ENCODE measurements at places on chromosomes 5 and 9. TPM values are rescaled to one million over a fixed set of nuclear protein-coding genes. Genes with fewer than 3 reads are reported as not detected.

The AGPAT2 gene
- total RNA-seq = 16.8 TPM

The CCDC180 gene
- total RNA-seq = 1.1 TPM

GRCh38 chr5:313265-313664 lies 8.2 kb upstream of the AHRR start:
- peaks cover 1% of the 10 kb centered on the region for H3K4me1 ChIP-seq
- DNase-seq = no peak

GRCh38 chr5:92687821-92688722 lies 892.9 kb downstream of the NR2F1-AS1 start:
- no peak for DNase-seq
- no peaks in the 10 kb centered on the region for H3K4me1 ChIP-seq
- no peaks in the 10 kb centered on the region for H3K36me3 ChIP-seq
- H3K27ac ChIP-seq = no peak overlapping the region
- no peak overlapping the region for H3K4me3 ChIP-seq

- H3K27ac ChIP-seq = no peak overlapping the region
- H3K27me3 ChIP-seq = no peaks in the 10 kb centered on the region
- H3K4me1 ChIP-seq = no peaks in the 10 kb centered on the region
- no peaks in the 10 kb centered on the region for H3K36me3 ChIP-seq
- no peak overlapping the region for H3K4me3 ChIP-seq
Observed at GRCh38 chr5:64210866-64211265, 45.2 kb downstream of the RNF180 start.

DNA sequence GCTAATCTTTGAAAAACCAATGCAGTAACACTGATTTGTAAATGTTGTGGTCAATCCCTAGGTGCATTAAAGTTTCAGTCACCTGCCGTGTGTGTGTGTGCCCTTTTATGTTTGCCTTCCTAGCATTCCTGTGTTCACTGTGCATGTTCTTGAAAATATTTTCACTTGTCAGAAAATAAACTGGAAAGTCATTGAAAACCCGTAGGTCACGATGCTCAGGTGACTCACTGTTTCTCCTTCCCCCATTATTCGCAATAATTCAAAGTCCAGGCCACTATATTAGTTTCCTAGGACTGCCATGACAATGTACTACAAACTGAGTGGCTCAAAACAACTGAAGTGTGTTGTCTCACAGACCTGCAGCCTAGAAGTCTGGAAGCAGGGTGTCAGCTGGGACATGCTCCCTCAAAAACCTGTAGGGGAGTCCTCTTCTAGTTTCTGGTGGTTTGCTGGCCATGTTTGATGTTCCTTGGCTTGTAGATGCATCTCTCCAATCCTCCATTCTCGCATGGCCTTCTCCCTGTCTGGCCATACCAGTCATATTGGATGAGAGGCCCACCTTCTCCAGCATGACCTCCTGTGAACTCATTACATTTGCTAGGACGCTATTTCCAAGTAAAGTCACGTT lies 29.3 kb downstream of the MARVELD2 start:
- H3K4me1 ChIP-seq = no peaks in the 10 kb centered on the region
- H3K36me3 ChIP-seq = no peaks in the 10 kb centered on the region
- H3K27ac ChIP-seq = no peak overlapping the region
- DNase-seq = no peak
- H3K27me3 ChIP-seq = no peaks in the 10 kb centered on the region

The CTSV gene
- 1.4 TPM for total RNA-seq

DNA sequence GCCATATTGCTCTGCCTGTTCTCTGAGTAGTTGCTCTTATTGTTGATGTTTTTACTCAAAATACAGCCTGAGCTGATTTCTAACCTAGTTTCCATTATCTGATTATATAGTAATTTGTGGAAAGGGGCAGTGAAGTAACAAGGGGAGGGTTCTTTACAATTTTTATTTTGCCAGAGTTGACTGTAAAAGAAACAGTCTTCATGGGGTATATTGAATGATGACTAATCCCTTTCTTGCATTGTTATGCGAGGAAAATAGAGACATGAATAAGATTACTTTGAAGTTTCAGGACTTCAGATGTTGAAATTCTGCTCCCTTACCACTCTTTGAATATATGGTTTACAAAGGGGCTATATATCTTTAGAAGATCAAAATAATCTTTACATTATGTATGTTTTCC lies 9.1 kb upstream of the LRRC70 start:
- peaks cover 46% of the 10 kb centered on the region for H3K36me3 ChIP-seq
- H3K4me1 ChIP-seq = peaks cover 19% of the 10 kb centered on the region
- no peak overlapping the region for H3K4me3 ChIP-seq
- no peak for DNase-seq

DNA sequence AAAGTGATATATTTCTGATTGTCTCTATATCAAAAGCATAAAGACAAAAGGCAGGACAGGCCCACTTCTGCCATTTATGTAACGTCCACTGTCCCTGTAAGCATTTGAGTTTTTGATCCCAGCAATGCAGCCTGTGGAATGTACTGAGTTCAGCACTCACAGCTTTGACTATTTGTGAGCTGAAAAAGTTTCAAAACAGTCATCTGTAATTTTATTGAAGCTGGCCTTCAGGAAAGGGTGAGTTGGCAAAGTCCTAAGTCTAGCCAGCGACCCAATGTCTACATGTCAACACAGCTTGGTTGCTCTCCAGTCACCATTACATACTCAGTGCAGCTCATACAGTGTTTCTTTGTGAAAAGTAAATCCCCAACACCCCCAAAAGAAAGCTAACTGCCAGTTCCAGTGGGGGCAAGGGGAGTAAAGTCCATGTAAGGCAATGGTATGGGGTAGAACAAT lies 9.7 kb downstream of the LIFR start:
- H3K36me3 ChIP-seq = no peaks in the 10 kb centered on the region
- peaks cover 12% of the 10 kb centered on the region for H3K27me3 ChIP-seq
- DNase-seq = no peak
- H3K4me1 ChIP-seq = no peaks in the 10 kb centered on the region
- H3K27ac ChIP-seq = no peak overlapping the region
- H3K4me3 ChIP-seq = no peak overlapping the region

- H3K36me3 ChIP-seq = peaks cover 3% of the 10 kb centered on the region
- no peak for DNase-seq
- H3K27ac ChIP-seq = no peak overlapping the region
- no peak overlapping the region for H3K4me3 ChIP-seq
Observed at GRCh38 chr9:131915181-131915580, 164.5 kb downstream of the MED27 start.

- H3K36me3 ChIP-seq = no peaks in the 10 kb centered on the region
- no peaks in the 10 kb centered on the region for H3K27me3 ChIP-seq
- H3K27ac ChIP-seq = no peak overlapping the region
- DNase-seq = no peak
Observed at GRCh38 chr5:157679801-157680200, 8.5 kb downstream of the C5orf52 start.

DNA sequence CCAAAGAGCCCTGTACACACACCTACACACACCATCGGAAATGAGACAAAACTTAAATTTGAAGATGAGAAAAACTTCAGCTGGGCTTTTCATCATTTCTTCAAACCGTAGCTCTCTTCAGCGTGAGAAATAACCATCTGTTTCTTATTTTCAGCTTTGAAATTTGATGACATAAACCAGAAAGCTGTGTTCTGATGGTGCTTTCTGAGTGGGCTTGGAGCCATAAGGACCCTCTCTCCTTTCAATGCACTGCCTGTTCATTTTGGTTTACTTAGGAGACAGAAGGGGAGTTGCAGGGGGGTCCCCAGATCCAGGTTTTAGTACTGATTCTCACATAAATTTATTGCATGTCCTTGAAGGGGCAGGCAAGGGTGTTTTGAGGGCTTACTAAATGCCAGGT lies 9.5 kb downstream of the FBXO10 start:
- peaks cover 23% of the 10 kb centered on the region for H3K36me3 ChIP-seq
- H3K27ac ChIP-seq = no peak overlapping the region
- H3K4me1 ChIP-seq = no peaks in the 10 kb centered on the region
- no peak overlapping the region for H3K4me3 ChIP-seq
- no peaks in the 10 kb centered on the region for H3K27me3 ChIP-seq

- H3K4me3 ChIP-seq = no peak overlapping the region
- H3K27ac ChIP-seq = no peak overlapping the region
- H3K36me3 ChIP-seq = no peaks in the 10 kb centered on the region
- H3K27me3 ChIP-seq = peaks cover 6% of the 10 kb centered on the region
- DNase-seq = no peak
Observed at GRCh38 chr9:78470216-78470615, 173.3 kb downstream of the PSAT1 start.

- DNase-seq = no peak
- H3K4me1 ChIP-seq = no peaks in the 10 kb centered on the region
- no peak overlapping the region for H3K27ac ChIP-seq
- H3K27me3 ChIP-seq = peaks cover 10% of the 10 kb centered on the region
- no peaks in the 10 kb centered on the region for H3K36me3 ChIP-seq
Observed at GRCh38 chr5:148998174-148998797, 64.6 kb downstream of the SH3TC2 start.

DNA sequence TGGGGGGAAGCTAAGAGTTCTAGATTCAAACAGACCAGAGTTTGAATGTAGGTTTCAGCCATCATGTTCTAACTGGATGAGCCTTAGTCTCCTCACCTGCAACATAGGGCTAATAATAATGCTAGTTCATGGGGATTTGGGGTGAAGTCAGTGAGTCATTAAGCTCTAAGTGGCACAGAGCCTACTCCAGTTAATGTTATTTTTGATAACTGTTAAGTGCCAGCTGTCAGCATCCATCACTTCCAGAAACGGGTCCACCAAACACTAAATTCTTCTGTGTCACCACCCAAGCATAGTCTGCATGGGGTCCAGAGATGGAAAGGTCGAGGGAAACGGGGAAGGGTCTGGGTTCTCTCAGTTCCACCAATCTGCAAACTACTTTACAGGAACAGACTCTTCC lies 1.8 kb upstream of the TSC1 start:
- no peaks in the 10 kb centered on the region for H3K27me3 ChIP-seq
- peaks cover 26% of the 10 kb centered on the region for H3K4me1 ChIP-seq
- no peak for DNase-seq
- no peak overlapping the region for H3K4me3 ChIP-seq
- H3K36me3 ChIP-seq = no peaks in the 10 kb centered on the region
- no peak overlapping the region for H3K27ac ChIP-seq

- H3K4me3 ChIP-seq = no peak overlapping the region
- DNase-seq = no peak
- H3K27ac ChIP-seq = no peak overlapping the region
- H3K27me3 ChIP-seq = no peaks in the 10 kb centered on the region
- H3K4me1 ChIP-seq = no peaks in the 10 kb centered on the region
Observed at GRCh38 chr5:95327211-95327610, 42.3 kb upstream of the MCTP1 start.

The NOP16 gene
- total RNA-seq = 52.5 TPM

DNA sequence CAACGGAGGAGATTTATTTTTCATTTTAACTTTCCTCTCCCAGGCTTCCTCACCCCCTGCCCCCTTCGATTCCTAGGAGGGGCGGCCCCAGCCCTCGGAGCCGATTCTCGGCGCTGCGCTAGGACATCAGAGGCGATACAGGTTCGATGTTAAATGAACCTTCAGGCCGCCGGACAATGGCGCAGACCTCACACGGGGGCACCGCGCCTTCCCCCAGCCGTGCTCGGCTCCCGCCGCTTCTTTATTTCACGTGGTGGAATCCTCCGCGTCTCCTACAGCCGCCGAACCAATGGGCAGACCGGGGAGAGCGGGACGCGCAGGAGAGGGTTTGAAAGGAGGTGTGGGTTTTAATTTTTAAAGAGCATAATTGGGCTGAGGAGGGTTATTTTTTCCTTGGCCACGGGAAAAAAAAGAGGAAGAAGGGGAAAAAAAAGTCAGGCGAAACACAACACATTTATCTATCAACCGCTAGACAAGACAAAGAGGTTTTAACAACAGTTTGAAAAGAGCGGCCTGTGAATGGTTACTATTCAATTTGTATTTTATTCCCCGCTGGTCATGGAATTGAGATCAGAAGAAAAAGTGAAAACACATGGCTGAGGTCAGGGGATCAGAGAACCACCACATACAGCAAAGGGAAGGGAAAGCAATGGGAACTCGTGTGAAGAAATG lies 126.8 kb downstream of the TMEM174 start:
- peaks cover 18% of the 10 kb centered on the region for H3K4me1 ChIP-seq
- H3K36me3 ChIP-seq = no peaks in the 10 kb centered on the region
- H3K27me3 ChIP-seq = peaks cover 83% of the 10 kb centered on the region

GRCh38 chr5:118794281-118794680 lies 194.1 kb downstream of the DTWD2 start:
- no peaks in the 10 kb centered on the region for H3K36me3 ChIP-seq
- no peaks in the 10 kb centered on the region for H3K27me3 ChIP-seq
- no peak overlapping the region for H3K4me3 ChIP-seq
- no peaks in the 10 kb centered on the region for H3K4me1 ChIP-seq
- no peak for DNase-seq

The PCDHB4 gene
- not detected for total RNA-seq

DNA sequence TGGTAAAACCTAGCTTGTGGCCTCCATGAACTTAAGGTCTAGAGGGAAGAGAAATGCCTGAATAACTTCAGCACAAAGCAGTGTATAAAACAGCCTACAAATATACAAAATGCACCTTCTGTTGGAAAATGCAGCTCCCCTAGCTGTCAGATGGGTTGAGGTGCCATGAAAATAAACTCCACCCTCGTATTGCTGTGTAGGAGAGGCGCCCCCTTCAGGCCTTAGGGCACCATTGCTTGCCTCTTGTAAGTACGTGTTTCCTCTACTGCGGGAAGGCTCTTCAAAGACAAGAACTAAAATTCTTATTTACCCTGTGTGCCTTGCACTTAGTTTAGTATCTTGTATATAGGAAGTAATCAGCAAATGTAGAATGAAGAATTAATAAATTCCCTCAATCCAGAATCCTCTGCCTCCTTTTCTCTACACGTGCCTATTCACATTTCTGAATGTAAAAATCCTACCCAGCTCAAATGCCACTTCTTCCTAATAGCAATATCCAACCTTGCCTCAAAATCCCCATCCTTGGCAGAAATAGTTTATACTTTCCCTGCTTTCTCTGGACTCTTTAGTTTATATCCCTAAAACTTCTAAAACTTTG lies 393.7 kb upstream of the PDE4D start:
- H3K36me3 ChIP-seq = no peaks in the 10 kb centered on the region
- H3K4me1 ChIP-seq = no peaks in the 10 kb centered on the region
- no peak overlapping the region for H3K27ac ChIP-seq
- peak; percentile 12 for DNase-seq

GRCh38 chr5:178232920-178233429 lies 373 bp upstream of the PHYKPL start:
- no peaks in the 10 kb centered on the region for H3K27me3 ChIP-seq
- peaks cover 34% of the 10 kb centered on the region for H3K36me3 ChIP-seq
- H3K27ac ChIP-seq = peak overlapping the region; percentile 83
- H3K4me3 ChIP-seq = peak overlapping the region; percentile 67
- H3K4me1 ChIP-seq = peaks cover 49% of the 10 kb centered on the region

The GFI1B gene
- not detected for total RNA-seq

- H3K27ac ChIP-seq = peak overlapping the region; percentile 86
- peaks cover 80% of the 10 kb centered on the region for H3K4me1 ChIP-seq
- H3K36me3 ChIP-seq = peaks cover 42% of the 10 kb centered on the region
- peak; percentile 49 for DNase-seq
- H3K4me3 ChIP-seq = peak overlapping the region; percentile 26
Observed at GRCh38 chr9:91415290-91415689, 8.3 kb downstream of the NFIL3 start.

- peaks cover 9% of the 10 kb centered on the region for H3K4me1 ChIP-seq
- no peak for DNase-seq
- peaks cover 10% of the 10 kb centered on the region for H3K27me3 ChIP-seq
- H3K36me3 ChIP-seq = no peaks in the 10 kb centered on the region
Observed at GRCh38 chr9:69012696-69013381, 1.1 kb downstream of the PRKACG start.
